ENCODE measurements at places on chromosomes 16 and 17.

DNA sequence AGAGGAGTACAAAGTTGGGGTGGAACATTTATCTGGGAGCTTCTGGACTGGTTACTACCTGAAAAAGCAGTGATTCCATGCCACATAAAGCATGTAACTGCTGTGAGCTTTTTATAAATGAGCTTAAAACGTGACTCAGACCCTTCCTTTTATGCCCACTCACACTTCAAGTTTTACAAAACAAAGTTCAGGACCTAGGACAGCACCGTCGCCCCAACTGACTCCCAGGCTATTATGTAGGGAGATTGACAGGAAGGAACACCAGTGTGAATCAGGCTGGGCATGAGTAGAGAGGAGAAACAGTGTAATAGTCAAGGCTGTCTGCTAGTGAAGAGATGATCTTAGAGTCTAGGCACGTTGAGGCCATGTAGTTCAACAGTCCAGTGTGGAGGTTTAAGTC, 91.6 kb upstream of the DNAH9 start:
- DNase-seq = no peak

GRCh38 chr17:40314584-40314956, 5.6 kb downstream of the RARA start:
- peak; percentile 83 for DNase-seq

DNA sequence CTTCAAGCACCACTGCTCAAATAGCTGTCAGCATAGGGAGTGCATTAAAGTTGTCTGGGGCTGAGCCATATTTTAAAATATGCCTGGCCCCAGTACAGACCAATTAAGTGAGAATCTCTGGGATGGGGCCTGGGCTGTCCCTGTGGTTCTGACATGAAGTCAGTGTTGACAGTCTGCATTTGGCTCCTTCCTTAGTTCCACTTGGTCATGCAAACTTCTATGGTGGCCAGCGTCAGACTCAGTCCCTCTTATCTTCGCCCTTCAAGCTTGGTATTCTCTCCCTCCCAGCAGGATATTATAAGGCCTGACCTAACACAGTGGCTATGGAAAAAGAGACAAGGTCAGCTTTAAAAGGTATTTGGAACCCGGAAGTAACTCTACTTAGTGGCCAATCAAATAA, 177.2 kb downstream of the PMP22 start:
- DNase-seq = no peak

DNA sequence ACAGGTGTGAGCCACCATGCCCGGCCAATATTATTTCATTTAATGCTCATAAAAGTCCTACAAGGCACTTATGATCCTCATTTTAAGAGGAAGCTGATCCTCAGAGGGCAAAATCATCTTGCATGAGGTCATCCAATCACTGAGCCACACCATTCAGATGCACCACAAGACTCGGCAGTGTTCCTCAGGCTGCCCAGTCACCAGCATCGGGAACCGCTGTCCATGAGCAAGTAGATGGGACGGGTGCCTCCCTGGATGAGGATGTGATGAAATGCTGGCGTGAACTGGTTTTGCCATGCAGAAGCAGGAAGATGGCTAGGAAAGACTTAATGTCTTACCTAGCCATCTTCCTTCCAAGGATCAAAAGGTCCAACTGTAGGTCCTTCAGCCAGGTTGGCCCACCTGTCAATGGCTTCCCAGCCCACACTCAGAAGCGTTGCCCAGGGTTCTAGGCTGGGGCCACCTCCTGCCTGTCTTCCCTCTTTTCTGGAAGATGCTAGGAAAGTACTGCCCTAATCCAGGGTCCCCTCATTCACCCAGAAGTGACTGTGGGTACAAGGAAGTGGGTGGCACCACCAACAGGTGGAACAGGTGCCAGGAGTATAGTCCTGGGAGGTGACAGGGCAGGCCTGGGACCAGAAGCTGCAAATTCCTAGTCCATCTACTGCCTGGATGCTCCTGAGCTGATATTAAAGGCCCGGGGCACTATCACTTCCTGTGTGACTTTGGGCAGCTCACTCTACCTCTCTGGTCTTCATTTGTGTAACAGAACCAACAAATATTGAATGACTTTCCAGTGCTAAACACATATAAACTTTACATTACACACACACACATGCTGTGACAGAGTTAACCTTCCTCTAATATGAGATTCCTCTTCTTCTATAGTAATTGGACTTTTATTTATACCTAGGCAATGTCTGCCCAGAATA, 32.2 kb upstream of the CRYBA1 start:
- no peak for DNase-seq

DNA sequence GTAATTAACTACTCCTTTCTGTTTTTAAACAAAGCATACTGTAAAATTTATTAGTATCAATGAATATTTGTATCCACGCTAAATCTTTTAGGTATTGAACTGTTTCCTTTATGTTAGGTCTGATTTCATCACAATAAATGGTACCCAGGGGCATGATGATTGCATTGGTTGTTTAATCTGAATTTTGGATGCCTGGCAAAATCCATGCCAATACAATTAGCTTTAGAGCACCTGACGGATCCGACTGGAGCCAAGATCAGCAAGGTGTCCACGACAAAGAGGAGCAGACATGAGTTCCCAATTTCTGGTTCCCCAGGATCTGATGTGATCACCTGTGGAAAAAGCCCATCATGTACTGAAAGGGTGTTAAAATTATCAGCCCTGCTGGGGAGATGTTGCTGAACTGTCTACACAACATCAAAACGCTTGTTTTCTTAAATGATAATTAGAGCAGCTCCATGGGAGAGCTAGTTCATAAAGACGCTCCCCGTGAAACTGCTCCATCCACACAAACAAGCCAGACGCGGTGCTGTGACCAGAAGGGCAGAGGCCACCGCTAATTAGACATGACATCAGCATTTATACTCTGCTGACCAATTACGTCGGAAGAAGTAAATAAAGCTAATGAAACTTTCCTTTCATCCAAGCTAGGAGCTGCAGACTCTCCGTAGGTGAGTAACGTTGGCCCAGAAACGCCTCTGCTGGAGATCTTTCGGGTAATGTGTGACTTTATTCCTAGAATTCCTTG, 151.7 kb downstream of the CPPED1 start:
- no peak for DNase-seq

- no peak for DNase-seq
These were observed 264.2 kb downstream of the SEC14L1 start for GRCh38 chr17:77404812-77405581.

GRCh38 chr17:7328840-7329373, at the start of gene NEURL4:
TSS of gene NEURL4 (minus strand) at chr17:7329335. CDS start at chr17:7329312, 23 bp downstream.
- DNase-seq = no peak

GRCh38 chr17:2903193-2903974, 107.1 kb downstream of the RAP1GAP2 start:
- DNase-seq = peak; percentile 73

GRCh38 chr17:28725660-28726225, 290 bp downstream of the TLCD1 start:
- peak; percentile 82 for DNase-seq

DNA sequence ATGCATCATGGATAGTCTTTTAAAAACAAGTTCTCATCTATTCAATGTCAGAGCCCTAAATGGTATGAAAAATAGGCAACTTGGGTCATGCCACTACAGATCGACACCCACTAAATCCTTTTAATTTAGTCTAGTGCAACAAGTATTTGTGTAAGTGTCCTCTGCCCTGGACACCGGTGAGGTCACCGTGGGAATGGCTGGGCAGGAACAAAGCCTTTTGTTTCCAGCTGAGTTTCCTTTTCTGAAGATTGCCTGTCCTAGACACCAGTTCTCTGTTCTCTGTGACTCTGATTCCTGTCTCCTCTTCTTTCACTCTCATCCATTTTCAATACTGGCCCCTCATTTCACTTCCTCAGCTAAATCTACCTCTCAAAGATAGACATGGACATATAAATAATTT, 446.5 kb downstream of the MAF start:
- no peak for DNase-seq

- DNase-seq = no peak
These were observed 48.2 kb upstream of the STH start for GRCh38 chr17:45950888-45951287.

GRCh38 chr17:19539841-19540311, 6.2 kb downstream of the SLC47A1 start:
- no peak for DNase-seq

- DNase-seq = no peak
These were observed 4.1 kb upstream of the CLDN9 start for GRCh38 chr16:3008690-3009037.
